ENCODE measurements at places on chromosomes 11 and 22.

- no peak for DNase-seq
Observed at GRCh38 chr11:91700854-91701253, 523.8 kb upstream of the FAT3 start.

DNA sequence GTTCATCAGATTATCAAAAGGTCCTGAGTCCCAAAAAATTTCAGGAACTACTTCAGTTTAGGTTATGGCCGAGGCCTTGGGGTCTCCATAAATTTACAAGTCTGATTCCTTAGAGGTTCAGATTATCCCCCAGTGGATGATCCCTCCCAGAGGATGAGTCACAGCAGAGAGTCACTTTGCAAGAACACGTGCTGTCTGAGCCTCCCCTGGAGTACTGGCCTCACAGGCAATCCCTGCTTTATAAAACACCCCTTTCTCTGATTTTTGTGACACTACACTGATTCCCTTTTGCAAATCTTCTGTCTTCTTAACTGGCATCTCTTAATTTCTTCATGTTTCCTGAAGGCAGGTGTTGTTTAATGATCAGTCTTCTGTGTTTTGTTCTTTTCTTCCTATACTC lies 45.3 kb downstream of the CCDC34 start:
- DNase-seq, result no peak

- no peak for DNase-seq
Observed at GRCh38 chr11:125074511-125075241, 11.6 kb downstream of the SLC37A2 start.

DNA sequence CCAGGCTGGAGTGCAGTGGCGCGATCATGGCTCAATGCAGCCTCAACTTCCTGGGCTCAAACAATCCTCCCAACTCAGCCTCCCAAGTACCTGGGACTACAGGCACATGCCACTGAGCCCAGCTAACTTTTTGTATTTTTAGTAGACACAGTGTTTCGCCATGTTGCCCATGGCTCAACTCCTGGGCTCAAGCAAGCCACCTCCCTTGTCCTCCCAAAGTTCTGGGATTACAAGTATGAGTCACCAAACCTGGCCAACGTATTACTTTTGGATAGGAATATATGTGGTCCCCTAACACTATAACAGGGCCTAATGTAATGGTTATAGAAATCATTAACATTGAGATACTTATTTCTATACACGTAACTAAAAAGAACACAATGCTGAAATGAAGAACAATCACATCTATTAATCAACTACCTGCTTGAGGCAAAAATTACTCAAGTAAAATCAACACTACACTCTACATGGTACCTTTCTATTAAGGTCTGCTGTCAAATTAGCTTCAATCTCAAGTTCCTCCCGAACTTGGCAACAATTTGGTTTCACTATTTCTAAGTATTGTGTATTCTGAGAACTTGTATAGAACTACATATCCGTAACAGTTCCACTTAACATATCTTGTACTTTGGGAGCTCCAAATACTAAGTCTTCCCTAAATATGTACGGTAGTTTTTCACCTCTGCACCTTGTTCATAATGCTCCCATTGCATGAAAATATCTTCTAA lies 124.9 kb downstream of the FCHSD2 start:
- DNase-seq, result no peak

DNA sequence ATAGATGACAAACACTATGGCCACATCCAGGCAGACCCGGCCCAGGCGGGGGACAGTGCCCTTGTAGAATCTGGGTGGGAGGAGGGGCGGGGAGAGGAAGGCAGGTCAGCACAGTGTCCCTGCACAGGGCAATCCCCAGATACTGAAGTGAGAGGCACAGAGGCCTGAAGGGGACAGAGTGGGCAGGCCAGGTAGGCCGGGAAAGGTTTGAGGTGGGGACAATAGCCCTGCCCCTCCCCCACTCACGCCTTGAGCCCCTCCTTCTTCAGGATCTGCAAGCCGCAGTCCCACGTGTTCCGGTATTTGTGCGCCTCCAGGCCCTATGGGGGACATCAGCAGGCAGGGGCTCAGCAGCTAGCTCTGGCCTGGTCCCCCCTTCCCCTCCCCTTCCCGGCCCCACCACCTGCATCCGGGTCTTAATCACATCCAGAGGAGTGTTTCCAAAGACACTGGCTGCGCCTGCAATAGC lies 2.3 kb downstream of the SLC25A1 start:
- no peak for DNase-seq

Measured in activated naive CD4-positive, alpha-beta T cell treated with anti-CD3 and anti-CD28 coated beads, Interleukin-2, amount 50 U/mL, for 16 hours (primary cell).